ENCODE measurements at places on chromosomes 11 and 22. TPM values are rescaled to one million over a fixed set of nuclear protein-coding genes. Genes with fewer than 3 reads are reported as not detected.

- no peak for DNase-seq
Observed at GRCh38 chr11:107928767-107929507, 689 bp downstream of the RAB39A start.

DNA sequence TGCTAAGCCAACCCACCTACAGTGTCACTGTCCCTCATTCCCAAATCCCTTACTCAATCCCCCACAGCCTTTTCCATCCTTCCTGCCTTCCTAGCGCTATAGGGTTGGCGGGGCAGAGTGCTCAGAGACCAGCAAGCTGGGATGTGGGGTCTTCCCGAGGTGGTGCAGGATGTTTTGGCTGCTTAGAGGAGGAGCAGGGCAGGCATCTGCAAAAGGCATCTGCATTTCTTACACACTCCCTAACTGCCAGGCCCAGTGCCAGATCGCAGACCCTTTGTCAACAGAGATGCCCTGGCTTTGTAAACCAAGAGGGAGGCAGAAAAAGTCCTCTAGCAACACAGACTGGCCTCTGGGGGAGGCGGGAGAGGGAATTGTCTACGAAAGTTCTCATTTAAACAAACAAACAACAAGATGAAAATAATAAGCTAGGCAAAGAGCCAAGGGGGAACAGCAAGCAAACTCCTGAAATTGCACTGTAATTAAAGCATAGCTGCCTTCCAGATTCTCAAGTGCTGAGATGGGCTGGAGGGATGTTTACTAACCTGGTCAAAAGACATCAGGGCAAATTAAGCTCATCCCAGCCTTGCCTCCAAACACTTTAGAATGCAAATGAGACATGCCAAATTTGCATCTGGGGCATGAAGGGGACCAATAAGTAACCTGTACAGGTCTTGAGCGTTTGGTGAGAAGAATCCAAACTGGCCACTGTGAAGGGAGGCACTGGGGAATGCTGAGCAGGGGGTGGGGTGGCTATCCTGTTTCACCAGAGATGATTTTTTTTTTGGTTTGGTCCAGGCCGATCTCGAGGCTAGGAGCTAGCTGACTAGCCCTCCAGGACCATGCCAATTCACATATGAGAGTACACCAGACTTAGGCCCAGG is 38.1 kb upstream of the ADA2 start:
- no peak for DNase-seq

- no peak for DNase-seq
Observed at GRCh38 chr22:27179161-27179560, 521.8 kb downstream of the MIAT start.

DNA sequence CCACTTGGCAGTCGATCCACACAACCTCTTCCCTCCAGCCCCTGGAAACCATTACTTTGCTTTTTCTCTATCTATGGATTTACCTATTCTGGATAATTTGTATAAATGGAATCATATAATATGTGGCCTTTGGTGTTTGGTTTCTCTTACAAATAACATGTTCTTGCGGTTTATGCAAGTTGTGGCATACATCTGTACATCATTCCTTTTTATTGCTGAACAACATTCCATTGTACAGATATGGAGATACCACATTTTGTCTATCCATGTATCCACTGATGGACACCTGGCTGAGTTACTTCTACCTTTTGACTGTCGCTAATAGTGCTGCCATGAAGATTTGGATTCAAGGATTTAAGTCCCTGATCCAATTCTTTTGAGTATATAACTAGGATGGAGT is 25.1 kb downstream of the SMCO4 start:
- no peak for DNase-seq

DNA sequence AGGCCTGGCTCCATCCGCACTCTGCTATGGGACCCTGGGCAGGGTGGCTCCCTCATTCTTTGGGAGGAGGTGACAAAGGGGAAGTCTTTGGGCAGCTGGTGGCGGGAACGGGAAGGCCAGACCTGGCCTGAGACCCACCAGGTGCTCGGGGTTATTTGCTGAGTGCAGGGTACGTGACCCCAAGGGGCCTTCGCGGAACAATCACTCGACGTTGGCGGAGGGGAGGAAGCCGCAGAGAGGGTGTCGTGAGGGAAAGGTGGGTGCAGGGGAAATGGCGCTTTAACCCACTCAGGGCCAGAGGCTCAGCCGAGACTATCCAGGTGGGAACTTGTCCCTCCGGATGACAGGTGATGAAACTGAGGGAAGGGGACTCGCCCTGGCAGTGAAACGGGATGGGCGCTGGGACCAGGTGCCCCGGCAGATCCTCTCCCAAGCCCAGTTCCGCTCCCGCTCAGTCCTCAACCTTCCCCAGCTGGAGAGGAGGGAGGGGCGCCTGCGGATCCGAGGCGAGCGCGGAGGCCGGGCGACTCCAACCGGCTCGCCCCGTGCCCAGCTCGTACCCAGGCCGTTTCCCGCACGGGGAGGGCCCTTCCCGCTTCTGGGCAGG is 911 bp downstream of the A4GALT start:
- DNase-seq: no peak

GRCh38 chr11:14335712-14336111 is 23.3 kb downstream of the RRAS2 start:
- no peak for DNase-seq

- no peak for DNase-seq
Observed at GRCh38 chr11:57405271-57405860, 14.9 kb upstream of the PRG2 start.

DNA sequence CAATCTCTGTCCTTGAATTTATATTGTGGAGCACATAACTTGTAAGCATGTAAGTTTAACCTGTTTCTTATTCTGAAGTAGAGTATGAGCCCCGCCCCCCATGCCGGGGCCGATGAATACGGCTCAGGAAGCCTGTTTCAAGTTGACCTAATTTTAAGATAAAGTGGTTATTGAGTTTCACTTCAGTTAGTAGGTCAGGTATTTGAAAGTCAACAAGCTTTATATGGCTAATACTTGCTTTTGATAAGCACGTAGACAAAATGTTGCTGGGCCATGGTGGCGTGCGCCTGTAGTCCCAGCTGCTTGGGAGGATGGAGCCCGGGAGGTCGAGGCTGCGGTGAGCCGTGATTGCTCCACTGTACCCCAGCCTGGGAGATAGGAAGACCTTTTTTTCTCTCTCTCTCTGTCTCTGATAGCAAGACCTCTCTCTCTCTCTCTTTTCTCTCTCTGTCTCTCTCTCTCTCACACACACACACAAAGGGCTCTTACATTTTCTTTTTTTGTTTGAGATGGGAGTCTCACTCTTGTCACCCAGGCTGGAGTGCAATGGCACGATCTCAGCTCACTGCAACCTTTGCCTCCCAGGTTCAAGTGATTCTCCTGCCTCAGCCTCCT is 14.4 kb downstream of the YWHAH start:
- no peak for DNase-seq

GRCh38 chr11:16809886-16810668 is 71.6 kb downstream of the C11orf58 start:
- peak; percentile 71 for DNase-seq

DNA sequence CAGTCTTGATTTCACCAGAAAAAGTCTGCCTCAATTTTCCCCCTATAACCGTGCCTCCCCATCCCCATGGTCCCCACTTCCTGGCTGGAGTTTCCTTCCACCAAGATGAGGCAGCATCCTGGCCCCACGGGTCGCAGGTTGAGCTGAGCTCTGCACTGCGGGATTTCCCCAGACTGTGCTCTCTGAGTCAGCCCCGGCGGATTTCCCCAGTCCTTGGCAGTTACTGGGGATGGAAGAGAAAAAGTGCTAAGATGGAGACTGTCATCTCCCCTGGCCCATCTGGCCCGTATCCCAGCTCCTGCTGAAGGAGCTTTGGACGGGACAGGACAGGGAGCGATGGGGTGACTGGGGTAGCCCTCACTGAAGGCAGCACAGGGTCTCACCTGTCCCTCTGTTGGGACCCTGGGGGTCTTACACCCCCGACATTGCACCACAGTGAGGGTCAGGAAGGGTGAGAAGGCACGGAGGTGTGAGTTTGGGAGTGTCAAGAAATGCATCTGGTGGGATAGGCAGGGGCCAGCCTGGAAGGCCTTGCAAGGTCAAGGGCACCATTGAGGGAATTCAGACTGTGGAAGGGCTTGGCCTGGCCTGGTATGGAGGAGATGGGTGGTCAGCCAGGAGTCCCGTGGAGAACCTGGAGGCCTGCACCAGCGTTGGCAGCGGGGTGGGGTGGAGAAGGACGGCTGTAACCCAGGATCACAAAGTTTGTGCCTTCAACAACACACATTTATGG is 36.5 kb downstream of the NADSYN1 start:
- DNase-seq: peak; percentile 54

DNA sequence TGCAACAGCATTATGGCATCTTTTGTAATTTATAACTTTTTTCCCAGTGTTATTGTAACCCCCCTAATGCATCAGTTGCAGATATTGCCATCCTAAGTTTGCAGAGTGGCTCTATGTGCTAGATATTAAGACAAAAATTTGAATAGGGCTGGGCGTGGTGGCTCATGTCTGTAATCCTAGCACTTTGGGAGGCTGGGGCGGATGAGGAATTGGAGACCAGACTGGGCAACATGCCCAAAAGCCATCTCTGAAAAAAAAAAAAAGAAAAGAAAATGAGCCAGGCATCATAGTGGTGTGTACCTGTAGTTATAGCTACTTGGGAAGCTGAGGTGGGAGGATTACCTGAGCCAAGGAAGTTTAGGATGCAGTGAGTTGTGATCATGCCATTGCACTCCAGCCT is 50.1 kb upstream of the MUC15 start:
- DNase-seq: no peak

DNA sequence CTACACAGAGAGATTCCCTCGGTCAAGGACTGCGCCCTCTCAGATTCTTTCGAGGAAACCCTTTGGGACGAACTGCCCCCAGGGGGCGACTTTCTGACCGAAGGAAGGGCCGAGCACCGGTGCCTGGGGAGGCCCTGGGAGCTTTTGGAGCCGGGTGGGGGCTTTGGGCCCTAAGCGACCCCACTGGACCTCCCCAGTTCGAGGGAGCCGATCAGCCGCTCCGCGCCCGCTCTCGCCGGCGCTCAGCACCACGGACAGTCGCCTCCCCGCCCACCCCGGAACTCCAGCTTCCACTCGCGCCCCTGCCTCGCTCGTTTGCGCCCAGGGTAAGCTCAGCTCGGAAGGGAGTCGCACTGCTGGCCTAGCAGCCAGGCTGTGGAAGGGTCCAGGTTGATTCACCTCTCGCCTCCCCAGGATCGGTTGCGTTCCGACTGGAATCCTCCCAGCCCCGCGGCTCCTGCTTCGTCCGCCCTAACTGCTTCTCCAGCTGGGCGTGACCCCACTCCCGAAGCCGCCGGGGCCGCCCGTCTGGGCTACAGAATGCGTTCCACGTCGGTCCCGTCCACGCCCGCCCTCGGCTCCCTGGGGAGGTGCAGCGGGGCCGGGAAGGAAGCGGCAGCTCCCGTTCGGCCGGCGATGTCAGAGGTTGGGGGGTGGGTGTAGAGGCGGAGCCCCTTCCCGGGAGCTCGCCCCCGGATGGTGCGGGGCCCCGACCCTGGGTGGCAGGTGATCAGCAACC is 428 bp downstream of the SCN3B start:
- DNase-seq: peak; percentile 24

- DNase-seq: no peak
Observed at GRCh38 chr22:50296658-50297490, 10.6 kb downstream of the PLXNB2 start.

Gene MAPK8IP2
- total RNA-seq: 0.47 TPM

Gene TYR
- total RNA-seq: not detected

Gene IGF2
- total RNA-seq: not detected

Gene MYO18B
- total RNA-seq: 2.3 TPM

Gene OR5M11
- not detected for total RNA-seq

Gene GRK3
- total RNA-seq: 1.7 TPM

All from HT1080 (cell line).